ENCODE measurements at places on chromosomes 12 and 14.

- DNase-seq, result no peak
Measured at GRCh38 chr12:104218935-104219334, 3.4 kb downstream of the TXNRD1 start.

DNA sequence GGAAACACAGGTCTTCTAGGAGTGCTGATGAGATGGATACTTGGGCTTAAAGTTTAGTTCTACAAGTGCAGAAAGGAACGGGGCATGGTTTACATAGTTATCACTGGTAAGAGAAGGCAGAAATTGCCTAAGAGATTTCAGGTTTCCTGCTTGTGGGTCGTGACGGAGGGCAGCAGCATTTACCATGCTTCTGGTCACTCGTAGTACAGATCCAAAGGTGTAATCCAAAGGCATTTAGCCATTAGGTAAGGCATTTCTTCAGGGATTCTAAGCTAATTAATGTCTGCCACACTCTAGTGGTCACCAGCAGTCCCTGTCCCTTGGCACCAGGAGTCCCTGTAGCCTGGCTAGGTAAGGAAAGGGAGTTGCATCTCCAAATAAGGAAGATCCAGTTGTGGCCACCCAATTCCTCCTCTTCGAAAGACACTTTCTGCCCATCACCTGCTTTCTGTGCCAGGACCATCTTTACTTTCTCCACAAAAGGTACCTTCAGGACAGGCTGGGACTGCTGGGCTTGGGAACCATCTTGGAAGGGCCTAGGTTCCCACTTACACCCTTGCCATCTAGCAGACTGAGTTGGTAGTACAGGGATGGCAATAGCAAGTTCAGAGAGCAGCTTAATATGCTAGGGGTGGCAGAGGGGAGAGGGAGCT, 1.5 kb downstream of the GSTZ1 start:
- DNase-seq, result no peak

DNA sequence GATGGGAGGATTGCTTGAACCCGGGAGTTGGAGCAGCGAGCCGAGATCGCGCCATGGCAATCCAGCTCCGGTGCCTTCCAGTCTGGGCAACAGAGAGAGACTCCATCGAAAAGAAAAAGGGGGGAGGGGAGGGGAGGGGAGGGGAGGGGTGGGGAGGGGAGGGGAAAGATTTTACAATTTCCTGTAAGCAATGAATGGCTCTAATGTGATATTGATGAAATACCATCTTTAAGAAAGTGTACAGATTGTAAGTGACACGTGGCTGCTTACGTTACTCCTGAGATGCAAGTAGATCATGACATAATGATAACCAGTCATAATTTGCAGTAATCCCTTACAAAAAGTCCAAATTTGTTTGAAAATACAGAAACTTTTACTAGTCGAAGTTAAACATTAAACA, 1.4 kb downstream of the SLC25A21 start:
- DNase-seq, result no peak

- peak; percentile 88 for DNase-seq
Measured at GRCh38 chr12:132444957-132445883, 44.7 kb upstream of the FBRSL1 start.

DNA sequence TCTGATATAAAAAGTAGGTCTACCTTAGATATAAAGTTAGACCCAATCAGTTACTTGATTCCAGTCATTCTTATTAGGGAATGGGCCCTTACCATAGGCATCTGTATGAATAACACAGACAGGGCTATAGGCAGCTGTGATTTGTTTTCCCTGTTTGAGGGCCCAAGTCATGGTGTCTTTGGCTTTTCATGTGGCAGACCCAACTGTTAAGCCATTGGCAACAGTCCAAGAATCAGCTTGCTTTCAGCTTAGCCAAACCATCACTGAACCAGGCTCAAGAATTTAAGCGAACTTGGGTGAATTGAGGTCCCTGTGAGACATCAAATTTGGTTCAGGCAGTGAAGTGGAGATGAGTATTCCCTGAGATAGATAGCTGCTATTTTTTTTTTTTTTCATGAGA, 111.2 kb downstream of the LRRIQ1 start:
- no peak for DNase-seq
